ENCODE measurements at places on chromosomes 1 and 21. TPM values are rescaled to one million over a fixed set of nuclear protein-coding genes. Genes with fewer than 3 reads are reported as not detected.

The LCE6A gene
- not detected for total RNA-seq

The FMO1 gene
- total RNA-seq: not detected

The NTNG1 gene
- total RNA-seq: 5.2 TPM

The FCRLB gene
- 2.6 TPM for total RNA-seq

The AADACL4 gene
- total RNA-seq: not detected

The KCNJ9 gene
- not detected for total RNA-seq

The TFF2 gene
- total RNA-seq: not detected

The LRRC53 gene
- not detected for total RNA-seq

The PDPN gene
- 12.2 TPM for total RNA-seq

The S100A7A gene
- total RNA-seq: not detected

The HCRTR1 gene
- not detected for total RNA-seq

The BSND gene
- total RNA-seq: not detected

The PCAT6 gene
- total RNA-seq: not detected

The OR2L8 gene
- not detected for total RNA-seq

The GJC2 gene
- total RNA-seq: 0.38 TPM

The SYTL1 gene
- total RNA-seq: 40.3 TPM

The LCE3D gene
- not detected for total RNA-seq

The PGLYRP3 gene
- total RNA-seq: not detected

The LCE2B gene
- not detected for total RNA-seq

The LCE1B gene
- not detected for total RNA-seq

The FCGR2B gene
- total RNA-seq: not detected

The SYT11 gene
- total RNA-seq: 23.4 TPM

The AMY1C gene
- not detected for total RNA-seq

The LEPROT gene
- 59.6 TPM for total RNA-seq

The PTP4A2 gene
- 306 TPM for total RNA-seq

The RHOC gene
- total RNA-seq: 639 TPM

The MARK1 gene
- 9.5 TPM for total RNA-seq

The KIF21B gene
- 18.4 TPM for total RNA-seq

The PDZK1IP1 gene
- total RNA-seq: 28.1 TPM

The OR2T33 gene
- total RNA-seq: not detected

The TLCD4 gene
- total RNA-seq: 4.0 TPM

Data from kidney epithelial cell (primary cell).